ENCODE measurements at places on chromosomes 6 and 20.

DNA sequence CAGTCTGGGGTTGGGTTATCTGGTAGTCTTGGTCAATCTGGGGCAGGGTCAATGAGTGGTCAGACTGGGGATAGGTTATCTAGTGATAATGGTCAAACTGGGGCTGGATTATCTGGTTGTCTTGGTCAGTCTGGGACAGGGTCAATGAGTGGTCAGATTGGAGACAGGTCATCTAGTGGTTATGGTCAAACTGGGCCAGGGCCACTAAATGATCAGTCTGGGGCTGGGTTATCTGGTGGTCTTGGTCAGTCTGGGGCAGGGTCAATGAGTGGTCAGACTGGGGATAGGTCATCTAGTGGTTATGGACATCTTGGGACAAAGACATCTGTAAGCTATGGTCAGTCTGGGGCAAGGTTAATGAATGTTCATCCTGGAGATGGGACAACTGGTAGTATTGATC, 28.5 kb upstream of the BPIFA2 start:
- no peak for DNase-seq

GRCh38 chr6:165616116-165616515, 46.9 kb downstream of the PDE10A start:
- DNase-seq: no peak

DNA sequence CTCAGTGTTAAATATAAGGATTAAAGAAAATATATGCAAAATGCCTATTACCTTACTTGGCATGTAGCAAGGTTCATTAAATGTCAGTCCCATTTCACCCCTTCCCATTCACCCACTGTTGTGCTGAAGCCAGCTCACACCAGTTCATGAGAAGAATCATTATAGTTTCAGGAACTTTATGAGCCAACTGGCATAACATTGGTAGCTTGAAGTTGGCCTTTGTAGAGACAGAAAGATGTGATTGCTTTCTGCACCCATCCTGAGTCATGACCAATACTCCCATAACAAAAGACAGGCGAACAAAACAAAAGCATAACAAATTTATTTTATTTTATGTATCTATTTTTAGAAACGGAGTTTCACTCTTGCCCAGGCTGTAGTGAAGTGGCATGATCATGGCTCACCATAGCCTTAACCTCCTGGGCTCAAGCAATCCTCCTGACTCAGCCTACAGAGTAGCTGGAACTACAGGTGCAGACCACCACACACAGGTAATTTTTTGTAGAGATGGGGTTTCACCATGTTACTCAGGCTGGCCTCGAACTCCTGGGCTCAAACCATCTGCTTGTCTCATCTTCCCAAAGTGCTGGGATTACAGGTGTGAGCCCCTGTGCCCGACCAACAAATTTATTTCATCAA, 17.6 kb upstream of the IER3 start:
- DNase-seq: no peak

GRCh38 chr6:52739134-52739533, 24.1 kb downstream of the GSTA2 start:
- no peak for DNase-seq

DNA sequence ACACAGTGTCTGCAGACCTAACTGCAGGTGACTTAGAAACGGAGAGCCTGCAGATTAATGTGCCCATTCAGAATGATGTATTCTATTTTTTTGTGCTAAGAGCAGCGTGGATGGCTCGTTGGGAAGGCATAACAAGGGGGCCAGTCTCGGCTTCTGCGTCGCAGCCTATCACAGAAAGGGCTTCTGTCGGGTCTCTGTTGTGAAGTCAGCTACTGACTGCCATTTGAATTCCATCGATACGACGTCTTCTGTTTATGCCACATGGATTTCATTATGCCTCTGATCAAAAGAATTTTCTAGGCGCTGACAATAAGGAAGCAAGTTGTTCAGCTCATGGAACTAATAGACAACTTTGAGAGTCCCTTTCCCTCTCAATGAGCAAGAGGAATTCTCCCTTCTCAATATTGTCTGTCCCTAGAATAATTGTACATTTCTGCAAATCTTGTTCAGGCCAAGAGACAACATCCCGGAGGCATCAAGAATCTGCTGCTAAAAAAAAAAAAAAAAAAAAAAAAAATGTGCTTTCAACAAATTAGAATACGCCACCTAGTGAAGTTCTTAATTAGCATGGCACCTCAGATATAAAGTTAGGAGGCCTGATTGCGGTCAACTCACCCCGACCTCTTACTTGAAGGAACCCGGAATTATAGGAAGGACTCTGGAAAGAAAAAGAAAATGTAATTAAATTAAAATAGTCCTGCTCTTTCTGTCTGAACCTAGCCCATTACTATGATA, 223.9 kb downstream of the TSHZ2 start:
- DNase-seq: no peak

DNA sequence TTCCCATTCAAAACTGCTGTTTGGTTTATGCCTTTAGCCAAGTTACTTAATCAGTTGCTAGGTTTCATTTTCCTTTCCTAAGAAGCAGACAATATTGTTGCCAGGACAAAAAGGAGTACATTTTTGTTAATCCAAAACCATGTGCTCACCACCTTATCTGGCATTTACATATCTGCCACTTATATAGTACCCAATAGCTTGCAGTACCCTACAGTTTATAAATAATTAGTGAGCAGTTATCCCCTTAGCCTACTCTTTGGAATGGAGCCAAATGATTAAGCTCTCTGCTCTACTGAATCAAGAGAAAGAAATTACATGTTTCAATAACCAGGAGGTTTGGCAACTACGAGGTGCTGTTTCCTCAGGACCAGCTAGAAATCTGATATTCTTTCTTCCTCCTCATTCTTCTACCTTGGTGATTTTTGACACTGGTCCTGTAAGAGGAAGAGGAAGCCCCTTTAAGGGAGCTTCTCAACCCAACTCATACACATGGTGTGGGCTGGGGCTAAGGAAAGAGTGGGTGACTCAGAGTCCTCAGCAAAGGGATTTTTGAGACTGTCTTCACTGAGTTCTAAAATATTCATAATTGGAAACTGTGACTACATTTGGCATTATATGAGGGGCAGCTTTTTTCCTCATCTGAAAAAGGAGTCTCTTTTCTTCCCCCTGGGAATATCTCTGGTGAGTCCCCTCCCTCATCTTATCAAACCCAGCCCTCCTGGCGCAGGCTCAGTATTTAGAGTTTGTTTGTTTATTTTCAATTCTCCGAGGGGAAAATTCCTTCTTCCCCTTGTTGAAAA, 1.5 kb downstream of the ZNFX1 start:
- peak; percentile 89 for DNase-seq

- DNase-seq: no peak
These were observed 120.5 kb upstream of the SULF2 start for GRCh38 chr20:47905628-47906347.

DNA sequence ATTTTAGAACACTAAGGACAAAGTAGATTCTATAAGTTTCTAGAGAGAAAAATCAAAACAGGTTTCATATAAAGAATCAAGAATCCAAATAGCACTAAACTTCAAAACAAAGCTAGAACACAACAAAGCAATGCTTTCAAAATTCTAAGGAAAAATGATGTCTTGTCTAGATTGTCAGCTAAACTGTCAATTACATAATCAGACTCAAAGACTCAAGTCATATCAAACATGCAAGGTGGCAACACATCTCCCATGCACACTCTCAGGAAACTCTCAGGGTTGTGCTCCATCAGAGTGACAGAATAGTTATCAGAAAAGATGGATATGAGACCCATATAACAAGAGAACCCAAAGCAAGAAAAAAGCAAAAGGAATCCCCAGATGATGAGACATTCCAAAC, 23.9 kb downstream of the HACE1 start:
- DNase-seq: no peak

GRCh38 chr6:147506704-147507114, 1.8 kb upstream of the SAMD5 start:
- DNase-seq: peak; percentile 45

- DNase-seq: no peak
These were observed 156.9 kb upstream of the BEND3 start for GRCh38 chr6:107272246-107272645.
